CMK (cell line): ENCODE measurements at places on chromosomes 3 and 15.

DNA sequence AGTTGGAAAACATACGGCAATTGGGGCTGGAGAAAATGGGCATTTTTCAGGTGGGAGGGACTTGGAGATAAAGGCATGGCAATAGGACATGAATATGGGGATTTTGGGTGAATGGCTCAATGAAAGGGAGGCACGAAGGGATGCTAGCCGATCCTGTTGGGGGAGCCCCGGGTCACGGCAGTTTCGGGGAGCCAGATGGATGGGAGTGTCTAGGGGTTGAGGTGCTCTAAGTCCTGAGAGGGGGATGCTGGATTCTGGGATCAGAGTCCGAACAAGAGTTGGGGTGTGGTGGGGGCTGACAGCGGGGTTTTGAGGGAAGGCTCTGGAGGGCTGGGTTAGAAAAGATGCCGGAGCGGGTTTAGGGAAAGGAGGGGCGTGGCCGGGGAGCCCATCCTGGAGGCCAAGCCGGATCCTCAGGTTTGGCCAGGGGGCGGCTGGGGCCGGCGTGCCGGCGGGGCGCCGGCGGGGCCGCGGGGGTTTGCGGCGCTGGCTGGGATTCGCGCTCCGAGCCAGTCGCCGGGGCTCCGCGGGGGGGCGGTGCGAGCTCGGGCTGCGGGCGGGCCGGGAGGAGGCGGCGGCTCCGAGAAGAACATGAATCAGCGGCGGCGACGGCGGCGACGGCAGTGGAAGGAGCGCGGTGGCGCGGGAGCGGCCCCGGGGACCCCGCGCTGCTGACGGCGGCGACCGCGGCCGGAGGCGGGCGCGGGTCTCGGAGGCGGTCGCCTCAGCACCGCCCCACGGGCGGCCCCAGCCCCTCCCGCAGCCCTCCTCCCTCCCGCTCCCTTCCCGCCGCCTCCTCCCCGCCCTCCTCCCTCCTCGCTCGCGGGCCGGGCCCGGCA is at the start of gene TYRO3:
Gene TYRO3, plus strand, starts transcription at position 813 of the 839 bp plus-strand sequence. CDS start 46 bp downstream, outside the sequence.
- no peak for DNase-seq

GRCh38 chr3:17726313-17726712 is 16.1 kb downstream of the TBC1D5 start:
- no peak for DNase-seq

GRCh38 chr3:195164573-195165264 is 106.2 kb downstream of the XXYLT1 start:
- DNase-seq, result no peak

- DNase-seq, result no peak
These were observed 77.4 kb downstream of the CHCHD6 start for GRCh38 chr3:126781406-126781805.

DNA sequence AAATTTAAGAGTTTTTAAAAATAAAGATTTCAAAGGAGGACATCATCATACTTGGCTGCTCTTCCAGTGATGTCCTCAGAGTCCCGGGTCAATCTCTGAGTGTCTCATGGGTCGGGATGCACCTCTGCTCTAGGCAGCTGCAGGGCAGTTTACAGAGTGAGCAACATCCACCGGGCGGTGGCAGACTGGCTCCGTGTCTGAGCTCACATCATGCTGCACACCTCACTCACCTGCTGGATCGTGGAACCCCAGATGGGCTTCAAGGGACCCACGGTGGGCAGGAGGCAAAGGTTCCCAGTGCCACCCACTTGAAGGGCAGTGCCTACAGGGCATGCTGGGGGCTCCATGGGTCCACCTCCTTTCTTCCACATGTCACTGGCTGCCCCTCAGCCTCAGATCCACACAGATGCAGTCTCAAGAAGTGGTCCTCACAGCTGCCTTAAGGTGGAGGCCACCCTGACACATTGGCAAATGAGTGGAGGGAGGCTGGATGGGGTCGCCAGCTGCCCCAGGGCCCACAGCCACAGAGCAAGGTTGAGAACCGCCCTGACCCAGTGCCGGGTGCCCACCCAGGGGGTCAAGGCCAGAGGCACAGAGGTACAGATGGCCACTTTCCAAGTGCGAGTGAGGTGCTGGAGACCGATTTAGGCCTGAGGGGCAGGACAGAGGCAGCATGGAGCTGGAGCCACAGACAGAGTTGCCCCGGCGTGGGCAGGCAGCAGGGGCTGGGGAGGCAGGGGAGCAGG is 25.2 kb downstream of the CYFIP1 start:
- no peak for DNase-seq

- DNase-seq, result no peak
These were observed 83.1 kb downstream of the CACNA1D start for GRCh38 chr3:53577506-53577905.

- DNase-seq, result no peak
These were observed 630.8 kb upstream of the KCNMB2 start for GRCh38 chr3:177905173-177906125.

DNA sequence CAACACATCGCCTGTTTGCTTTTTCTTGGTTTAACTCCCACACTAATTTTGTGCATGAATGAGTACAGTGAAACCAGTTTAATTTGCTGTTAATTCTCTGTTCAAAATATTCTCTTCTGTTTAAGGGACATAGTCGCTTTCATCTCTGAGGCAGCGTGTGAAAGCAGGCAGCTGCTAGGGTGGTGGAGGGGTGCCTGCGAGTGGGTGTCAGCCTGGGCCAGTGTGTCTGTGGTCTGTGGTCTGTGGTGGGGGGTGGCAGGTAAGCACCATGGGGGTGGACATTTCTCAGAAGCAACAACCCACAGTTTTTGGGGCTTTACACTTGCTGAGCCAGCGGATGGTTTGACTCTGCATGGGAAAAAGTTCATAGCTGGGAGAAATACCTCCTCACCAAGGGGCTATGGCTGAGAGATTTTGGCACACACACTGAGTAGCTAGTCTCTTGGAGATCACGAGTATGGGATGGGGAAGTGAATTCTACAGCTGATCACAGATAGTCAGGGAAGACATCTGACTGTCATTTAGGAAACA is 109.2 kb downstream of the EPHB1 start:
- no peak for DNase-seq

GRCh38 chr3:171176244-171176933 is 149.9 kb upstream of the SLC2A2 start:
- DNase-seq, result no peak

GRCh38 chr15:84598993-84599392 is 1.8 kb upstream of the ZSCAN2 start:
- no peak for DNase-seq

DNA sequence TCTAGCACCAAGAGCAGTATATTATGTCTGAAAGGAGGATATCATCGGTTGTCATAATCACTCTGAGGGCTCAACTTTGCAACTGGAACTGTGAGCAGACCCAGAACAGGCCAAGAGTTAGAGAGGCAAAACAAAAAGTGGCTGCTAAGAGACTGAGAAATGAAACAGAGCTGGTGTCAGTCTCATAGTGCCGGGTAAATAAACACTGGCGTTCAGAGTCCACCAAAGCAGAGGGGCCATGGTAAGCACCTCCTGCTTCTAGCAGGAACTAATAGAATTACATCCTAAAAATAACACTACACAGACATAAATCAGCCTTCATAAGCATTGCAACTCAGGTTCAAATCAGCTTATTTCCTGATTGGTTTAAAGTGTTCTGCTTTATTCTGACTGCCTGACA is 10.3 kb upstream of the IL12A start:
- no peak for DNase-seq

- no peak for DNase-seq
These were observed 73.5 kb upstream of the TNIK start for GRCh38 chr3:171533702-171534101.

DNA sequence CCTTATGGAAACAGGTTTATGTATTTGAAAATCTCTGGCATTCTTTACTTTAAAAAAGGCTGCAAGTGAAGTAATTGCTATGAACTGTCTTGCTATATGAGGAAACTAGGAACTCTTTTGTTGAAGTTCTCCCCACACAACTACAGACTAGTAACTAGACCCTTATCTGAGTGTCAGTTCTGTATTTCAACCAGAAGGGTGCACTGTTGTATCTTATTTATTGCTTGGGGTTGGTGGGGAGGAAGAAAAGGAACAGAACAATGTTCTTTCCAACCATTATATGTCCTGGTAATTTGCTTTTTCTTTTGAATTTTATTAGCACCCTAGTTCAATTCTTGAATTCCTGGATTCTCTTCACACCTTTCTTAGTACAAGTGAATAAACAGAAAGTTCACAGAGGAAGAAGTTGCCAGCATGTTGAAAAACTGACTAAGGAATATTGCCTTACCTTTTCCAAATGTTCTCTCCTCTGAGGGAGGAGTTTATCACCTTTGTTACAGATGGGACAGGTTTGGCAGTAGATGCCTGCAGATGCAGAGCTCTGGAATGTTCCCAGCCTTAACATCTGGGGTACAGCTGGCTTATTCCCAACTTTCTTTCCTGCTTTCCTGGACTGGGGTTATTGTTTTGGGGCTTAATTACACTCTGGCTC is 162.4 kb upstream of the CFAP20DC start:
- peak; percentile 17 for DNase-seq

- DNase-seq, result no peak
These were observed 361.0 kb upstream of the IL12A start for GRCh38 chr3:159627634-159628033.

DNA sequence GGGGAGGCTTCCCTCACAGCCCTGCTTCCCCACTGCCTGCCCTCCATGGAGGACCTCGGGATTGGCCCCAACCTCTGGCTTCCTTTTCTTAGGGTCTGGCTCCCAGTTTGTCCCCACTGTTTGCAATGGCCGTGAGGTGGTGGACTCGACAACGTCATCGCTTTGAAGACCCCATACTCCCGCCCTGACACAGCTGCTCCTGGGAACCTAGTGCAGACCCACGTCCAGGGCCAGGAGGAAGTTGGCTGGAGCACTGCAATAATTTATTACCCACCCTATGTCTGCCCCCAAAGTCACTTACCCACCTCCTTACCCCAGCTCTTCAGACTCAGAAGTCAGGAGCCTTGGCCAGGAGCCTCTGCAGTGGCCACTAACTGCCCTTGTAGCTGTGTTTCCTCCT is 11.1 kb downstream of the GRM2 start:
- no peak for DNase-seq

DNA sequence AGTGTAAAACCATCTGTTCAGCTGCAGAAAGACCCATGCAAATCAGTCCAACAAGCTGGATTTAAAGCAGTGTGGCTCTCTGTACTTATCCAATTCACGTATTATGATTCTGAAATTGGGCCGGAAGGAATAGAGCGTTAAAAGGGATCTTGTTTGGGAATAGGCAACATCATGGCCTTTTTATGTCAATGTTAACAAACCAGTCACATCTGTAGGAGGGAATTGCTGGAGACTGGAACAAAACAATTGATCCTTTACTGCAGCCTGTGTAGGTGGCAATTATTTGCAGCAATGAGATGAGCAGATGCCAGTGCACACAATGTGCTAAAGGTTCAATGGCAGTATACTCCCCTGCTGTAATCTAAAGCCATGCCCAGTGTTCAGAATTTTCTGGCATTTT is 887.4 kb upstream of the ROBO1 start:
- no peak for DNase-seq

DNA sequence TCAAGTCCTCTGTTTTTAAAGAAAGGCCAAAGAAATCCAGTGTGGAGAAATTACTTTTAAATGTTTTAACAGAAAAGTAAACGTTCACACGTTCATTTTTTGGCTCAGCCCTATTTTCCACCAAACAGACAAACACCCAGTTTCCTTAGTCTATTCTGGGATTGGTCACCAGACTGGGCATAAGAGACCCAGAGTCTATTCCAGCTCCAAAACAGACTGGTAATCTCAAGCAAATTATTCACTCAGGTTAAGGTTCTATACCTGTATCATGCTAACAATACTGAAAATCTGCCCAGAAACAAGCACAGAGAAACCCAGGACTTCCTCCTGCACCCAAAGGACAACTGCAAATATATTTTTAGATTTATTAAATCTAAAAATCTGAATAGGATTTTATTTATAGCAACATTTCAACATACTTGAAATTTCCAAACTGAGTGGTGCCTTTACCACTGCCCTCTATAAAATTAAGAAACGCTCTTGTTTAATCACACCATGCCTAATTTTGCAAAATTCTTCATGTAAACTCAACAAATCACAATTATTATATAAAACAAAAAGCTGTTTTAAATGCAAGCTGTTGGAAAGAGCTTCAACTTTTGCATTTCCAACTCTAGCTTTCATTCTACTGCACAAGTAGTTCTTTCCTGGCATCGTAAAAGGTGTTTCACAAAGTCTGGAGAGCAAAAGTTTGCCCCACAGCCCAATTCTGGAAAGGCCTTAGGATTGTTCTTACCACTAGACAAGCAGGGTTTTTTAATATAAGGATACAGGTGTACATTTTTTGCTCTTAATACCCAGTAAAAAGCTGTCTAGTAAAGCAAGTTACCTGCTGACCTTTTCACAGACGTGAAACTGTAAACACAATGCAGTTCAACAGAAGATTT is 18.7 kb downstream of the ZNF148 start:
- no peak for DNase-seq

GRCh38 chr3:119295816-119296726 is 1.9 kb downstream of the ARHGAP31 start:
- DNase-seq, result no peak

DNA sequence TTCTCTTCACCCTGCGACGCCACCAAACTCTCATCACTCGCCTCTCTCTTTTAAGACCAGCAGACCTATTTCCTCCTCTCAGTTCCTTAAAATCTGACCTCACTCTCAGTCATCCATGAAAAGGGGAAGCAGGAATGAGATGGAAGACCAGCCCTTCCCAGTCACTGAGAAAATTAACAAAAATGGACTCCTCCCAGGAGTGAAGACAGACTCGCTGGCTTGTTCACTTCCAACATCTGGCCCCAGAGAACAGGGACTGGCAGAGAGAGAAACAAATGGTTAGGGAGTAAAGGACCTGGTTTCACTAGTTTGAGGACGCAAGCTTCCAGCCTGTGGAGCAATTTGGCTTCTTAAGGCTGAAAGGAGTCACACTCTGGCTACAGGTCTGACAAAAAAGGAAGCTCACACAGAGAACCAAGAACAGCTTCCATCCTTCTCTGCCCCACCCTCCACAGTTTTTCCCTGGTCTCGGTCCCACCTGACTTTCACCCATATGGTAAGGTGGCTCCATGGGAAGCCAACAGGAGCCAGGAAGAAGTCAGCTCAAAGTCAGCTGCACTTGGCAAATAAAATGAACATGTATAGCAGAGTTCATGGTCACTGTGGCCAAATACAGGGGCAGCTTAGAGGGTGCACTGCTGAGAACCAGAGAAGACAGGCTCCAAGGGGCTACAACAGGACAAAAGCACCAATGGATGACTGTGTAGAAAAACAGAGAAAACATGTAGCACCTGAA is 57.2 kb downstream of the ITGB5 start:
- no peak for DNase-seq

DNA sequence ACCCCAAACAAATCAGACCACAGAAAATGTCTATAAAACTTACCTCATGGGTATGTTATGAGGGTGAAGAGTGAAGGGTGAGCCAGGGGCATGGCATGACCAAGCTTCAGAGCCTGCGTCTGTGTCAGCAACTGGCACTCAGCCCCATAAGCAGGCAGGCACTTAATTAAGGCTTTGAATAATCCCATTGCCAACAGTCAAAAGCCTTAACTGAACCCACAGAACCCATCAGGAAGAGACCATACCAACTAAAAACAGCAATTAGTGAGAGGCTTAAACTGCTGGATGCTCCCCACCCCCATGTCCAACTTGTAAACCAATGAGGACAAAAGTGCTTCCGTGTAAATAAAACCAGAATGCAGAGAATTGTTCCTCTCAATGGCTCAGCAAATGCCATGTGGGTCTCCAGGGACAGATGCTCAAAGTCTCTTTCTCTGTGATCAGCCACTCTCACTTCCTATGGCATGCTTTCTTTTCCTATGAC is 126.0 kb downstream of the MYLK start:
- no peak for DNase-seq
